Skin of body (tissue), 3 donors: ENCODE measurements at places on chromosomes 2 and 18. TPM values are rescaled to one million over a fixed set of nuclear protein-coding genes. Genes with fewer than 3 reads are reported as not detected.

Gene VAMP5
- 8.9 TPM for total RNA-seq

Gene FOXI3
- total RNA-seq = 3.7 TPM

Gene UPP2
- not detected for total RNA-seq

Gene SULT6B1
- not detected for total RNA-seq

Gene TMEFF2
- 1.1 TPM for total RNA-seq

Gene FOSL2
- total RNA-seq = 62.8 TPM

Gene GALNT5
- 8.3 TPM for total RNA-seq

GRCh38 chr18:79872527-79873444 lies 75.0 kb downstream of the KCNG2 start:
- DNase-seq = no peak

DNA sequence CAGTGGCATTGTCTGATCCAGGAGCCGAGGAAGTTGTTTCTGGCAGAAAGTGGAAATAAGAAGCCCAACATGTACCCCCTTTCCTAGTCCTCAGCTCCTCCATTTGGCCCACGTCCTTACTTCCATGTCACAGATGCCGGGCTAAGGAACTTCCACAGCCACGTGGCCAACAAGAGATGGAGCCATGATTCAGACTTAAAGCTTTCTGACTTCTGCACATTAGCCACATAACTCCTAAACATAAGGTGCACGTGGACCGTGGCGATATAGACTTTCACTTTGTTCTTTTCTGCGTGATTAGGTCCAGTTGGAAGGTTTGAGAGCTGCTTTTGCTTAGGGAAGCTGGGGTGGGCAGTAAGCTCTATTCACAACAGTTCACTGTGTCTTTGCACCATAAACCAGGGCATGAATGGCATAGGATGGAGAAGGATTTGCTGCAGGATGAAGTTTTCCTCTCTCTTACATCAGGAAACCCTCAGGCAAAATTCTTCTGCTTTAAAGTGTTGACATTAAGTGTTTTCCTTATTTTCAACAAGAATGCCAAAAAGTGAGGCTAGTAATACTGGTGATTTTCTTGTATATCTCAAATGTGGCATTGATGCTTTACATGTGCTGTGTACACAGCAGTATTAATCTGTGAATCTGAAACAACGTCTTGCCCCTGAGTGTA lies 61.2 kb upstream of the RBM44 start:
- no peak for DNase-seq

DNA sequence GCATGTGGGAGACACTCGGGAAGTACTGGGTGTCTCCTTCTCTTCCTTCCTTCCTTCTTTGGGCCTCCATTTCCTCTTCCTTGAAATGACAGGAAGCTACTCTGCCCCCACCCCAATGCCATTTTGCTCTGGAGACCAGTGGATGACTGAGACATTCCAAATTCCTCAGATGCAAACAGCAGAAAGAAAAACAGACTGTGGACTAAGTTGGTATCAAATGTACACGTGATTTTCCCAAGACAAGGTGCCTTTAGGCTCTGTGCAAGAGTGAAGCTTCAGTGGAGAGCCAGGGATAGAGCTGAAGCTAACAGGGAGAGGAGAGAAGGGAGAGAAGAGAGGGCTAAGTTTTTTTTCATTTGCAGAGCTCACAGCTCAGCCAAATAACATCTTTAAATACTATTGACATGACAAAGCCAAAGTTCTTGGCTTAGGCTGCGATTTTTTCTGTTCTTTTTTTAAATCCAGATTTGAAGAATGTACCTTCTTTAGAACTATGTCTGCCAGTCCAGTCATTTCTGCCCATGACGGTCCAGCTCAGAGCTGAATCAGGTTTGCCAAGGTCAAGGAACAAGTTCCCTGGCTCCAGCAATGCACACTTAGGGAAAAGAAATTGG lies 84.5 kb upstream of the LCLAT1 start:
- DNase-seq = peak; percentile 46
